T-cell (primary cell): ENCODE measurements at places on chromosomes 5 and 9. TPM values are rescaled to one million over a fixed set of nuclear protein-coding genes. Genes with fewer than 3 reads are reported as not detected.

Gene PCDHB14
- 0.12 TPM for total RNA-seq

Gene PDLIM4
- not detected for total RNA-seq

Gene OR2S2
- total RNA-seq = not detected

Gene PNPLA7
- total RNA-seq = 11.7 TPM

Gene SLC25A2
- 0.92 TPM for total RNA-seq

Gene MEIKIN
- not detected for total RNA-seq

Gene IL31RA
- not detected for total RNA-seq

Gene NFX1
- total RNA-seq = 55.8 TPM

Gene ZNF354C
- total RNA-seq = 6.4 TPM

Gene GABBR2
- not detected for total RNA-seq

DNA sequence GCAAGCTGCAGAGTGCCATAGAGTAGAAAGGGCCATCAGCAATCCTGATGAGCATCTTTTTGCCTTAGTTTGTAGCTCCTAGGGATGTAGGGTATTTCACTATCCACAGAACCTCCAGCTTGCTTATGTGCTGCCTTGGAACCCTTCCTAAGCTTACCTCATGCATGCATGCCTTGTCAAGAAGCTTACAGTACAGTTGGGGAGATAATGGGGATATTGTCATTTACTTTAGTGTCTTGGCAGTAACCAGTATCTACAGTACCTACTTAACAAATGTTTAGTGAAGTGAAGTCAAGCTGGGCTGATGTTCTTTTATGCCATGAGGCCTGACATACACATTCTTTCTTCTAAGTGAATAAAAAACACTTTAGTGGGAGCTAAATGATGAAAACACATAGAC, 164.6 kb upstream of the PPP1R2B start:
- no peak for DNase-seq

DNA sequence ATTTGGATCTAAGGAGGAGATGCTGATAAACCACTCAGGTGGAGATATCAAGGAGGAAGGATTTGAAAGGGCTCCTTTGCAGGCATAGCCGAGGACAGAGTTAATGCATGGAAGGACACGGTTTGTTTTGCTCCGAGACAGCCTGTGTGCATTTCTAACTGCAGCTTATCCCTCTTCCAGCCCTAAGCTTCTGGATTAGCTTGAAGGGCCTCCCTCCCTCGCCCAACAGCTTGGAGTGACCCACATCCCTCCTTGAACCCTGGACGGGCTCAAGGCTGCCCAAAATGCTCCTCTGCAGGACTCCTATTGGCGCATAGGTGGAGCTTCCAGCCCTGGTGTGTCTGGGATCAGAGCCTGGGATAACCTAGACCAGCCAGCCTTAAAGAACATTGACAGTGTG, 66.7 kb downstream of the PPARGC1B start:
- DNase-seq = no peak

GRCh38 chr9:112890106-112891081, at the start of gene SLC46A2:
Gene SLC46A2 (minus strand): TSS chr9:112890876. CDS start chr9:112890681, 195 bp downstream.
- no peak for DNase-seq

DNA sequence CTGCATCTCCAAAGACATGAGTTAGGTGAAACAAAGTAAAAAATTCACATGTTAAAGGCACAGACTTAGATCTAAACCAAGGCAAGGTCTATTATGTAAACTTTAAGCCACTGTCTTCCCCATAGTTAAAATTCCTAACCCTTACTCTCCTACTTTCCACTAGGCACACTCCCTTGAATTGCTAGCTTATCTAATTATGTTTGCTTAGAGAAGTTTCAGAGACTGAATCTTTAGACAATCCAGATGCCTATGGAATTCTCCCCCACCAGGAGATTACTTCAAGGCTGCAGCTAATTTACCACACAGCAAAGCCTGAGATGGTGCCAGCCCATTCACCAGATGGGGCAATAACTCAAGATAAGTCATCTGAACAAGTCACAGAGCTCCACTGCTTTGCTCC, 803.1 kb upstream of the COX7C start:
- DNase-seq = no peak

GRCh38 chr5:165502893-165503691, 1997.7 kb downstream of the MAT2B start:
- DNase-seq = no peak

- no peak for DNase-seq
Observed at GRCh38 chr9:127446713-127447415, 4.3 kb downstream of the RPL12 start.

DNA sequence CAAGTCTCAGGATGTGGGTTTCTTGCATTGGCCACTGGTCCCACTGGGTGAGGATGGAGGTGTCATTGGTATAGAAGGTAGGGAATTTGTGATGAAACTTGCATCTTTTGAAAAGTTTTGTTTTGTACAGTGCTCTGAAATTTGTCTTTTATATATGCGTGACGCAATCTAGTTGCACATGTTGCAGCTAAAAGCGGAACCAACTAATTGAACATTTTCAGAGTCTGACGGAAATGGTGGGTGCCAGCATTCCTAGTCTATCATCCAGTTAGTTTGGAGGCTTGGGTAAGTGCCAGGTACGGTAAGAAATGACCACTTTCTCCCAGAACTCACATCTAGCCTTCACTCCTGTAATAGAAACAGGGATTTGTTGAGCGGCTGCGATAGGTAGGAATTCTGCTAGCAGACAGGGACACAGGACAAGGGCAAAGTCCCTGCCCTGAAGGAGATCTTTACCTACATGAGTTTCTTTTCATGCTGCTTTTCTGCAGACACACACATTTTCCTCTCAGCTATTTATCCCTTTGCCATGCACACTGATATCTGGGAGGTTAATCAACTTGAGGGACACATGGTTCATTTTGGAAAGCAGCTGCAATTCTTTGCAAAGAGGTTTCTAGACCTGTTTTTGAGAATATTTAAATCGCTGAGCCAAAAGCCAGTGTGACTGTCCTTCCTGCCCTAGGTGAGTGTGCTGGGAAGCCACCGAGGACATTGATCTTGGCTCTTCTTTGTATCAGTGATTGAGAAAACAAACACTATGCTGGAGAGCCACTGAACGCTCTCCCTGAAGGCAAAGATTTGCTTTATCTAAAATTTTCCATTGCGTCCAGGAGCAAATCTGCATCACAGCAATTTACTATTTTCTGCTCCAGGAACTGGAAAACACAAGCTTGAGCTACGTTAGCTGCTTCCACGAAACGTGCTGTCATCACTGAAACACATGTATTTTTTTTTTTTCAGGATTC, 89.7 kb downstream of the DAP start:
- DNase-seq = no peak

- DNase-seq = no peak
Observed at GRCh38 chr9:125446561-125447094, 185.0 kb downstream of the GAPVD1 start.

DNA sequence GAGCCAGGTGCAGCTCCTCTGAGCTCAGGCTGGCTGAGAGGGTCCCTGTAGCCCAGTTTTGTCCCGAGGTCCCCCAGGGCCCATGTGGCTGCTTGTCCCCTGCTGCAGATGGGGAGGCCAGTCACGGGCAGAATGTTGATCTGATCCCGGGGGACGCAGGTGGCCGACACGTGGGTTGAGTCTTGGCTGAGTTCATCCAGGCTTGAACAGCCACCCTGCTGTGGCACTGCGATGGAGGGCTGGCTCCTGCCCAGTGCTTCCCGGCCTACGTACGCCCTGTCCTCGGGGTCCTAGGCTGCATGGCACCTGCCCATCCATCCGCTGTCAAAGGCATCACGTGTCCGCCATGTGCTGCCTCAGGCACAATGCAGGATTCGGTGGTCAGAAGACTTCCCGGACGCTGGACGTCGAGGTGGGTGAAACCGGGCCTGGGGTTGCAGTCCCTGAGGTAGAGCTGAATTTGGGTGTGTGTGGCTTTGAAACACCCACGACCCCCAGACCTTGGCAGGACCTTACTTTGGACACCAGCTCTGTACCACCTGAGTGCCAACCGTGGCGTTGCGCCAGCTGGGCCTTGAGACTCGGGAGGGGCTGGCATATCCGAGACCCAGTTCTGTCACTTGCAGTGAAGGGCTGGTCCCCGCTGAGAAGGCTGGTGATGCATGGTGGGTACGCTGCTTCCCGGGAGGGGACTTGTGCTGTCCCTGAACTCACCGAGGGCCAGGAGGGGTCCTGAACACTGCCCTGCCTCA, 22.3 kb downstream of the RXRA start:
- DNase-seq = no peak

DNA sequence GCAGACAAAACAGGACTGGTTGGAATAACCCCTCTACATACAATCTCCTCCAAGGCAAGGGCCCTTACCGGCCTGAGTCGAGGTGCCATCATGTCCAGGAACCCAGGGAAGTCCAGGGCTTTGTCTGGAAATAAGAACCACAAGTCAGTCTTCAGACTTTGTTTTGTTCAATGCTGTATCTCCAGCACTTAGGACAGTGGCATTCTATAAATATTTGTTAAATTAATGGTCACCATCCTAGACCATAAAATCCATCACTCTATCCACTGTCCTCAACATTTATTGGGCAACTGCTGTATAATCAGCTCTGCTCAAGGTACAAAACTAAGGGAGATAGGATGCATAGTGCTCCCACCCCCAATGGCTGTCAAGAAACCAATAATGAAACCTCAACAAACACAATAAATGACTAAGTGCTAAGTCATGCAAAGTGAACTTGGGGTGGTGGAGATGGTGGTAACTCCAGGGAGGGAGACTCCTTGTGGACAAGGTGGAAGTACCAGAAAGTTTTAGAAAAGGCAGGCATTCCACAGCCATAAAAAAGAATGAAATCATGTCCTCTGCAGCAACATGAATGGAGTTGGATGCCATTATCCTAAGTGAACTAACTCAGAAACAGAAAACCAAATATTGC, 5.0 kb downstream of the RELL2 start:
- no peak for DNase-seq

- DNase-seq = no peak
Observed at GRCh38 chr5:107665036-107665570, 5.6 kb downstream of the EFNA5 start.

DNA sequence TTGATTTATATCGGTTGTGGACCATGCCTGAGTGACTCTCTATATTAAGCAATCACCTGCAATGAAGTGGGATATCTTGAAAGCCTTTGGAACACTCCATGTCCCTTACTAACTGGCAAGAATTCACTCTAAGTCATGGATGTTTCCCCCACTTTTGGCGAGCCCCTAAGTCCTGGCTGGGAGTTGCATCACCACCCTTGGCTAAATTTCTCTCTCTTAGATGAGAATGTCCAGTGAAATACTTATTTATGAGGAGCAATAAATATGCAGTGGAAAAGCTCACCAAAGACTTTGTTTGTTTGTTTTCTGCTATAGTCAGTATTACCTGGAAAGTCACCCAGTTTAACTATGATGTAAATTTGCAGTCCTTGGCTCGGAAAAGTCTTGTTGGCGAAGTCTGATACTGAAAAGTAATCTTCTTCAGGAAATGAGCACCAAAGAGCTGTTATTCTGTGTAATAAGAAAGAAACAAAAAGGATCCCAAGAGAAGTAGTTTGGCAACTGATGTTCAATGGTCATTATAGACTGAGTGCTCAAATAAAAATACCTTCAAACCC, 333.8 kb downstream of the DMRT2 start:
- no peak for DNase-seq

DNA sequence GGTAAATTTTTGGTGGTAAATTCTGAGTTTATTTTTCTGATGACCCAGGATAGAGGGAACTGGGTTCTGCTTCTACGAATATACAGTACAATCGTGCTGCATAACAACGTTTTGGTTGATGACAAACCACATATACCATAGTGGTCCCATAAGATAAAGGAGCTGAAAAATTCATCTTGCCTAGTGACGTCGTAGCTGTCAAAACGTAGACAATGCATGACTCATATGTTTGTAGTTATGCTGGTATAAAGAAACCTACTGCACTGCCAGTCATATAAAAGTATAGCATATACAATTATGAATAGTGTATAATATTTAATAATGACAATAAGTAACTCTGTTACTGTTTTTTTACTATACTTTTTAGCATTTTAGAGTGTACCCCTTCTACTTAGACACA, 244.0 kb downstream of the GAS1 start:
- no peak for DNase-seq

DNA sequence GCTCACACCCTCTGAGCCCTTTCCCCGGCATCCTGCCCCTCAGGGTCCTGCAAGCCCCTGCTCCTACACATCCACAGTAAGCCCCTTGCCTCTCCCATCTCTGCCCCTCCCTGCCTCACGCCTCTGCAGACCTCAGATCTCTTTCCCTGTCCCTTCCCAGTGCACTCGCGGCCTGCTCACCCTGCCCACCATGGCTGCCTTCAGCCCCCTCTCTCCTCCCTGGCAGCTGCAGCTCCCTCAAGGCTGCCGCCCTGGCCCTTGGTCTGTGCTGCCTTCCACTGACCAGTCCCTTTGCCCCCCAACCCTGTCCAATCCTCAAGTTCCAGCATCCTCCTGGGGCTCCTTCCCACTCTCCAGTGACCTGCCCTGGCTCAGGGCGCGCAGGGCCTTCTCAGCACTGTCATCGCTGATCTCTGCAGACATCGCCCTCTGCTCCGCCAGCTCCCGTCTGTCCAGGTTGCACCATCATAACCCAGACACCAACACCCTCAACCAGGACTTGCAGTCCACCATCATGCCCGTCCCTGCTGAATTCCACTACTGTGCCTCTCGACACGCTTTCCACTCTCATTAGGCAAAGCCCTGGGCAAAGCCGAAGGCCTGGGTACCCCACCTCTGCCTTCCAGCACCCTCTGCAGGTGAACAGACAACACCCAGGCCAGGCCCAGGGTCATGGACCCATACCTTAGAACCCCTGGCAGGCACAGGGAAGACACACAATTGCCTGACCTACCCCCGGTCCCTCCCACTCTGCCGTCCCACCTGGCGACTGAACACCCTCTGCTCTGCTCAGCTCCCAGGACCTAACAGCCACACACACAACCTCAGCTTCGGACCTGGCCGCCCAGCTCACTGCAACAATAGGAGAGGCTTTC, 97.8 kb upstream of the RUFY1 start:
- no peak for DNase-seq

DNA sequence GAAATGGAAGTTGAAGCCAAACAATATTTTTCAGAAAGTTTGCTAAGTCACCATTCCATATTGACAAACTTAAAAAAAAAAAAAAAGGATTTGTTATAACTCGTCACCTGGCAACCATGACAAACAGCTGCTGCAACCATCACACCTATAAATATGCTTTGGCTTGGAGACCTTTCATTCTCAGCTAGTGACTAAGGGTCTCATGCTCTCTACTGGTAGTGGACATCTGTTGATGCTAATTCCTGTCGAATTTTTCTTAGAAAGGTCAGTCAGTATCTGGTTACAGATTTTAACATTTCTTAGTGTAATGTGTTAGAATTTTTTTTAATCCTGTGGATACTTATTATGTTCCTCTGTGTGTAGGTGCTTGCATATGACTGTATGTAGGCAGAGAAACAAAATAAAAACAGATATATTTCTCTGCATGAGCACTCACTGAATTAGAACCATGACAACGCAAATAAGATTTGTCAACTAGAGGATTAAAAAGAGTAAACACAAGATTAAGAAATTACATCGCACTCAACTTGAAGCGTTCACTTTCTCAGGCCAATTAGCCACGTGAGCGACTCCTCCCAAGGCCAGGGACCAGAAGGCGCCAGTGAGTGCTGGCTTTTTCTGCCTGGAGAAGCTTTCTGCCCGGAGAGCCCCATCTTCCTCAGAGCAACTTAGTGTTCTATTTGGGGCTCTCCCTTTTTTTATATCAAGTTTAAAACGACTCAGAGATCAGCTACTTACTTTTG, 27.0 kb upstream of the ZNF622 start:
- no peak for DNase-seq
